CD4-positive, alpha-beta T cell treated with Interleukin-2 at 100 ng/mL for 4 hours (primary cell): ENCODE measurements at places on chromosomes 5 and 9.

- no peak for DNase-seq
Measured at GRCh38 chr9:15138357-15138686, 168.7 kb downstream of the TTC39B start.

DNA sequence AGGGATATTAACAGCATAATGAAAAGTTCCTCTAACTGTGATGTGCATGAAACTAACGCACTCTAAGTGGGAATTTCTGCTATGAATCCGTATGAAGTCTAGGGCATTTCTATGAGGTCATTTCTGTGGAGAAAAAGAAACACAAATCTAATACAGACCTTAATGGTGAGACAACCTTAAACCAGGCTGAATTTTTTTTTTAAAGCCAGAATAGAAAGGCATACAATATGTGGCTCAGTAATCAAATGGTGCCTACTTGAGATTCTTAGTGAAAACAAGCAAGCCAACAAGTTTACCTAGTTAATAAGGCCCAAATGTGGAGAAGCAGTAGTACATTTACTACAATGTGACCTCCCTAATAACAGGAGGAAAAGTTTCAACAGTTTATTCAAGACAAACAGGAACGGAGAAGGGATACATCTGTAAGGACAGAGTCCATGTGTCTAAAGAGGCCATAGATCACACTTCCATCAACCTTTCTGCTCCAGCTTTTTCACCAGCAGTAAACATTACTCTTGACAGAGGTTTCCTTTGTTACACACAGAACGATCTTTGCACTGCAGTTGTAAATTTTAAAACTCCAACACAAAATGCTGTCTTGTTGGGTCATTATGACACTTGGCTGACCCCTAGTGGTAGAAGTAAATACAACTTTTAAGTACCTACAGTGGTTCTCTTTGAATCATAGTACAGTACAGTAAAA, 26.2 kb downstream of the CARNMT1 start:
- peak; percentile 83 for DNase-seq

DNA sequence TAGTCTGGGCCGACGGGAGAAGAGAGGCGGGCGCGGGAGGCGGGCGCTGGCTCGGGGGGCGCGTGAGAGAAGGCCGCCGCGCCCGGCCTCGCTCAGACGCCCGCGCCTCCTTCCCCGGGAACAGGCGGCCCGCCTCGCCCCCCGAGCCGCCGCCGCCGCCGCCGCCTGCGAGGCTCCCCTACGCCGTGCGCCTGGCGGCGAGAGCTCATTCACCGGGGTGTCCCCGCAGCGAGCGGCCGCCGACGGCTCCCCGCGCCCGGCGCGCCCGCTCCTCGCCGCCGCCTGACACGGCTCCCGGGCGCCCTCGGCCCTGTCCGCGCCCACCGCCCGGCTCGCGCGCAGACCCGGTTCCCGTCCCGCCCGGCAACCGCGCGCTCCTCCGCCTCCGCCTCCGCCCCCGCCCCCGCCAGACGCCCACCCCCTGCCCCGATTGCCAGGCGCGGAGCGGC, at the start of gene GNAQ:
GNAQ (minus strand) TSS at position 368 of the 449 bp plus-strand sequence. CDS start 576 bp downstream, outside the sequence.
- no peak for DNase-seq

- no peak for DNase-seq
Measured at GRCh38 chr9:112810696-112811490, 60.3 kb downstream of the SNX30 start.

DNA sequence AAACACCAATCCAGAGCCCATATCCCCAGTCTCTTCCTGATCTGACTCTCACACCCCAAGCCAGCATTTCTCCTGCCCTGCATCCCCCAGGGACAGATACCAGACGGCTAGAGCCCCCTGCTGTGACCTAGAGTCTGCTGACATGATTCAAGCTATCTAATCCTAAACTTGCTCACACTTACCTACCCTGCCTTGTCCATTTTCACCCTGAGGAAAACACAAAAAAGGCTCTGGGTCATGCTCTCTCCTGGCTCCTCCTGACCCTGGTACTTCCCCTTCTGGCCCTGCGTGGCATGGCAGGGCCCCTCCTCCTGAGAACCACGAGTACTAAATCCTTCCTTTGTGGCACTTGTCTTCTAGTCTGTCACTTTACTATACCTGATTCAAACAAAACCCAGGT, 2.8 kb upstream of the ARRDC1 start:
- no peak for DNase-seq

DNA sequence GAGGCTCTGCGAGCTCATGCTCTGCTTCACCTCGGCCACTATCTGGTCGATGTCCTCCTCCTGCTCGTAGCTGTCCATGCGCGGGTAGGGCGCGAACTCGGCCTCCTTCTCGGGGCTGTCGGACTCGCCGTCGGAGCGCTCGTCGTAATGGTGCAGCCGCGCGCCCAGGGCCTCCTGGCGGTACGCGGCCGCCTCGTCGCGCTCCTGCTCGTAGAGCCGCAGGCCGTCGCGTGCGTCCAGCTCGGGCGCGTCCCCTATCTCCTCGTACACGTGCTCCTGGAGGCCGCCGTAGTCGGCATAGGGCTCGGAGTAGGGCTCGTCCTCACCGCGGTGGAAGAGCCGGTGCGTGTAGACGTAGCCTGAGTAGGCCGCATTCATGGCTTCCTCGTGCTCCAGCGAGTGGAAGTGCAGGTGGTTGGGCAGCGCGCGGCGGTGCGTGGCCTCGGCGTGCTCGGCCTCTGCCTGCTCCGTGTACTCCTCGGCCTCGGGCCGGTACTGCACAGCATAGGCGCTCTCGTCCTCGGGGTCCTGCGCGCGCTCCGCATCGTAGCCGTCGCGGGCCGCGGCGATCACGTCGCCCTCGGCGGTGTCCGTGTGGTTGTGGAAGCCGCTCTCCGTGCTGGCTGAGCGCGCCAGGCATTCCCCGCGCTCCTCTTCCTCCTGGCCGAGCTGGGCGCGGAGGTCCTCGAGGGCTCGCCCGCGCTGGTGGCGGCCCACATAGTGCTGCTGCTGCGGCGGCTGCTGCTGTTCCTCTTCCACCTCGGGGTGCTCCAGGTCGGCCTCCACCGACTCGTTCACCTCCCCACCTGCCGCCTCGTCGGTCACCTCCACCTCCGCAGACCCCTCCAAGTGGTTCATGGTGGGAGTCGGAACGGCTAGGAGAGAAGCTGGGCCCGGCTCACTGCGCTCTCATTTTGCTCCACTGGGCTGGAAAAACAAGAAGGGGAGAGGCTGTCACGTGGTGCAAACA, 155.5 kb downstream of the APBA1 start:
- DNase-seq = no peak

GRCh38 chr9:104110509-104110908, 16.4 kb downstream of the SMC2 start:
- no peak for DNase-seq

DNA sequence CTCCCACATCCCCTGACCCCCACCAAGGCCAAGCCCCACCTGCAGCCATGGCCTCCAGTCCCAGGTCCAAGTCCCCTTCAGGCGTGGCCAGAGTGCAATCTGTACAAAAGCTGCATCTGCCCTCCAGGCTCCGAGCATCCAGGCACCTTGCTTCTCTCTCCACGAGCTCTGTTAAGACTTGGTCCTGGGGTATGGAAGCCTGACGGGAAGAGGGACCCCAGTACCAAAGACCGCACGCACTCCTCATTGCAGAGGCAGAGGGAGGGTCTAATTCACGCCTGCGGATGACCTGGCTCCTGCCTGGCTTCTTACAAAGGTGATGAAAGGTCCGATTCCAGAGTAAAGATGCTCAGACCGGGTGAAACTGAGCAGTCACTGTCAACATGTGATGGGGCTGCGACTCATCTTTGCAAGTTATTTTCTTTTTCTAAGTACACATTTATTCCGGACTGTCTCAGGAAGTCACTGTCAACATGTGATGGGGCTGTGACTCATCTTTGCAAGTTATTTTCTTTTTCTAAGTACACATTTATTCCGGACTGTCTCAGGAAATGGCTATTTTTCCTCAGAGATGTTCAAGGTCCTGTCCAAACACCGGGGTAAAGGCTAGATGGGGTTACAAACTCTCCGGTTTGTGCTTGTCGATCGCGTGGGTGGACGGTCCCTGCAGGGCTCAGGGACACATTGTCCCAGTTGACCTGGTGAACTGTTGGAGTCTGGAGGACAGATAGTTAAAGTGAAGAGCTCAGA, 252.0 kb upstream of the IRX4 start:
- DNase-seq = no peak

GRCh38 chr9:110545705-110546104, 33.8 kb downstream of the SVEP1 start:
- no peak for DNase-seq

DNA sequence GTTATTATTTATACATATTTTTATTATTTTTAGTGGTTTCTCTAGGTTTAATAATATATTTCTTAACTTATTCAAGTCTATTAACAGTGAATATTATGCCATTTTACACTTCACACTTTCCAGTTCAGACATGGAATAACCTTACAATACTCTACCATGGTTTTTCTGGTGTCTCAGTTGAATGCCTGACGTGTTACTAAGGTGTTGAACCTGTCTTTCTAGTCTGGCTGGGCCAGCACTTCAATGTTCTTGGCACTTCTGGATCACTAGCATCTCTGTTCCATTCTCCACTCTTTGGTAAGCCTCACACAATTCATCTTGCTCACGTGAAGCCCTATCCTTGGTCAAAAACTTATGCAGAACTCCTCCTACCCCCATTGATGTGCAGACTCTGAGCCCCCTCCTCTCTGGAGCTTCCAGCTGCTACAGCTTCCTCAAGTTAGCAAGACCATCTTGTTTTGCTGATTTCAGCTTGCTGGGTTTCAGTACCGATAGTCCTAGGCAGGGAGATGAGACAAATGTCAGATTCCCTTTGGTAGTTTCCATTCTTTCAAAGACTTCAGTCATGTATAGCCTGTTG, 243.1 kb downstream of the FBXO4 start:
- no peak for DNase-seq

- DNase-seq = no peak
Measured at GRCh38 chr9:36153746-36154145, 15.4 kb upstream of the CCIN start.
